ENCODE measurements at places on chromosomes 12 and 14.

DNA sequence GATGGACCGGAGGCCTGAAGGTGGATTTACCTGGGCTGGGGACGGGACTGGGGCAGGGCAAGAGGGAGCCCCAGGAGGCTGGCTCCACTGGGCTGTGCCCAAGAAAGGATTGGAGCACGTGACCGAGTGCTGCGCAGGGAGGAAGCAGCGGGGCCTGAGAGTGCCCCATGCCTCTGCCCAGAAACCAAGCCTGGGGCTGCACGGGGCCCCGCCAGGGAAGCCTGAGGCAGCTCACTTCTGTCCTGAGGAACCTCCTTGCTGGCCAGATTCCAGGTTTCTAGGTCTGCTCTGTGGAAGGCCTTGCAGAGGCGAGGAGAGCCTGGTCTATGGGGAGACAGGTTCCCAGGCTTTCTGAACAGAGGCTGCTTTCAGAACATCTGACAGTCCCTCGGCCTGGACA lies 10.4 kb downstream of the NGB start:
- DNase-seq: no peak

DNA sequence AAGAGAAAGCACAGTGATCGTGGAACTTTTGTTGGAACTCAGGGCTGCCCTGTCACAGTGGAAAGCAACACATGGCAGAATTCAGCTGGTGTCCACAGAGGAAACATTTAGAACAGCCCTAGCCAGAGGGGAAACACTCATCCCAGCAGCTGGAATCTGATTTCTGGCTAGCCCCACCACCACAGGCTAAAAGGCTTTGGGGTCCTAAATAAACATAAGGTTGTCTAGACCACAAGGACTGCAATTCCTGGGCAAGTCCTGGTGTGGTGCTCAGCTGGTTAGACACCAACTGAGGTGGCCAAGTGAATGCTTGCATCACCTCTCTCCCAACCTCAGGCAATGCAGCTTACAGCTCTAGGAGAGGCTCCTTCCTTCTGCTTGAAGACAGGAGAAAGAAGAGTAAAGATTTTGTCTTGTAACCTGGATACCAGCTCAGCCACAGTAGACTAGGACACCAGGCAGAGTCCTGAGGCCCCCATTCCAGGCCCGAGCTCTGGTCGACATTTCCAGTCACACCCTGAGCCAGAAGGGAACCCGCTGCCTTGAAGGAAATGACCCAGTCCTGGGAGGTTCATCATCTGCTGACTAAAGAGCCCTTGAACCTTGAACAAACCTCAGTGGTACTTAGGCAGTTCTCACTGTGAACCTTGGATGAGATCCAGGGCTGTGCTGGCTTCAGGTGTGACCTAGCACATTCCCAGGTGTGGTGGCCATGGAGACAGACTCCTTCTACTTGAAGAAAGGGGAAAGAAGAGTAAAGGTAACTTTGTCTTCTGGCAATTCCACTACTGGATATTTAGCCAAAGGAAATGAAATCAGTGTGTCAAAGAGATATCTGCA lies 85.4 kb upstream of the PLXNC1 start:
- no peak for DNase-seq

DNA sequence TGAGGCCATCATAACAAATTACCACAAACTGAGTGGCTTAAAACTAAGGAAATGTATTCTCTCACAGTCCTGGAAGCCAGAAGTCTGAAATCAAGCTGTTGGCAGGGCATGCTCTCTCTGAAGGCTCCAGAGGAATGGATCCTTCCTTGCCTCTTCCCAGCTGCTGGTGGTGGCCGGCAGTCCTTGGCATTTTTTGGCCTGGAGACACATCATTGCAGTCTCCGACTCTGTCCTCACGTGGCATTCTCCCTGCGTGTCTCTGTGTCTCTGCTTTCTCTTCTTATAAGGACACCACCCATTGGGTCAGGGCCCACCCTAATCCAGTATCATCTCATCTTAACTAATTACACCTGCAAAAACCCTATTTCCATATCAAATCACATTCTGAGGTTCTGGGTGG lies 206.1 kb downstream of the SLC41A2 start:
- DNase-seq: no peak

GRCh38 chr14:83347874-83348273 lies 1814.2 kb upstream of the SEL1L start:
- DNase-seq: no peak

GRCh38 chr14:102908766-102909455 lies 13.6 kb upstream of the AMN start:
- no peak for DNase-seq

DNA sequence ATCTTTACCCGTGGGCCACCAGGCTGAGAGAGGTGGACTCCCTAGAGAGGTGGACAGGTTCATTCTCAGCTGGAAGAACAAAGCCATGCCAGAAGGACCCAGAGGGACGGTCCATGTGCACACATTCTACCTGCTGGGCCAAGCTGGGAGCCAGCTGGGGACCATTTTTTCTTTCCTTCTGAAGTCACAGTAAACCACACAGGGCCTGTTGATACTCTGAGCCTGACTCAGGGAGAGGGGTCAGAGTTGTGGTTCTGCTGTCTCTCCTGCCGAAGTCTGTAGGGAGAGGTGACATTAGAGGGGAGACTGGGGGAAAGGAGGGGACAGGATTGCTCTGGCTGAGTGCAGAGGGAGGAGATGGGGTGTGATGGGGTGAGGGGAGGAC lies 148.6 kb downstream of the TSPAN9 start:
- DNase-seq: no peak

DNA sequence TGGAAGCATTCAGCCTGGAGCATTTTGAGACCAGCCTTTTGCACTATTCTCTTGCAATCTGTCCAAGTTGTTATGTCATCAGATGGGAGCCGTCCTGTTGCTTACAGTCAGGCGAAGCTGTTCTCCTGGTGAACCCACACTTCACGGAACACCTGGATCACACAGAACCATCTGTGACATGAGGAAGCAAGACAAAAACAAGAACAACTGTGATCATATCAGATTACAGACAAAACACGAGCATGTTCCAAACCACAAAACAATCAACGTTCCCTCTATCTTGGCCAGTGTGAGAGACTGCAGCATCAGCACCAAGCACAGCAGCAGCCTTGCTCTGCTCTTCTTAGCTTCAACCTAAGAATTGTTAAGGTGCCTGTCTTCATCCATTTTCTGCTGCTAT lies 180.5 kb upstream of the SFSWAP start:
- DNase-seq: no peak

DNA sequence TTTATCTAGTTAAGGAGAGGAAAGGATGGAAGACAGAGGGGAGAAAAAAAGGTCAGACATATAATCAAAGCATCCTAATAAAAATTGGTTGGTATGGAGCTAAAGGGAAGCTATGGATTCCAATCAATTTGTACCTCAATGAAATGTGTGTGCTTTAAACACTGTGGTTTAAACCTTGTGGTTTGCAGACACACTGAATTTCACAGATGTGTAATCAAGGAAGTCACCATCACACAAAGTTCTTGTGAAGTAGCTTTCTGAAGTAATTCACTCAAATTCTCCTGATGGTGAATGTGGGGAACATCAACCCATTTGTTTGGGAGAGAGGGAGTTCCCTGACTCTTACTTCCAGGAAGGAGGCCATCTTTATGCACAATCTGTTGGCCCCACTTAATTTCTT lies 243.3 kb upstream of the KRR1 start:
- no peak for DNase-seq

DNA sequence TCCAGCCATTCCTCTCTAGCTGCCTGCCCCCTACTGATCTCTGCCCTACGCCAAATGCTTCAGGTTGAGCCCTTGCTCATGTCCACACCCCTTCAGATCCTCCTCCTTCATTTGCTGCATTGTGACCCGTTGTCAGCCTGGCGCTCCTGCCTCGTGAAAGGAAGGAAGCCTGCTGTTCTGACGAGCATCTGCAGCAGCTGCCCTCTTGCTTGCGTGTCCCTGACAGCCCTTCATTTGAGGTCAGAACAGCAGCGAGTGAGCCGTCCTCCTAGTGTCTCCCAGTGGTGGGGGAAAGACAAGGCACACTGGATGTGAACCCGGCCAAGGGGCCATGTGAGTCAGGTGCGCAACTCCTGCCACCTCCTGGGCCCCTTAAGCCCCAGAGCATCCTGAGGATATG lies 3.0 kb upstream of the PIANP start:
- no peak for DNase-seq

Measured in cerebellar nuclear complex (tissue), 1 donor.